ENCODE measurements at places on chromosomes 3 and 15.

DNA sequence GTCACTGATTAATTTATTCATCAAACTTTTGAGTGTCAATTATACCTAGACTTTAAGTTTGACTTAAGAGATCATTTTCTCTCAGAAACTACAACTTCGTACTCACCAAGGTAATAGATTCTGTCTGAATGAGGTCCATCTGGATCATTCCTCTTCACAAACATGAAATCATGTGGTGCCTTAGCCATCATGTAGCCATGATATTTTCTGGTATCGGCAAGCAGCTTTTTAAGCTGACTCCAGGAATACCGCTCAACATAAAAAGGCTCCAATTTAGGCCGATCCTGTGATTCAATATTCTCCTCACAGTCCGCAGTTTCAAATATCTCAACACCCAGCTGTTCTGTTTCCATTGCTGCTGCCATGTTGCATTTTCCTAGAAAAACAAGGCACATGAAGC is 5.3 kb downstream of the DPP8 start:
- no peak for DNase-seq

DNA sequence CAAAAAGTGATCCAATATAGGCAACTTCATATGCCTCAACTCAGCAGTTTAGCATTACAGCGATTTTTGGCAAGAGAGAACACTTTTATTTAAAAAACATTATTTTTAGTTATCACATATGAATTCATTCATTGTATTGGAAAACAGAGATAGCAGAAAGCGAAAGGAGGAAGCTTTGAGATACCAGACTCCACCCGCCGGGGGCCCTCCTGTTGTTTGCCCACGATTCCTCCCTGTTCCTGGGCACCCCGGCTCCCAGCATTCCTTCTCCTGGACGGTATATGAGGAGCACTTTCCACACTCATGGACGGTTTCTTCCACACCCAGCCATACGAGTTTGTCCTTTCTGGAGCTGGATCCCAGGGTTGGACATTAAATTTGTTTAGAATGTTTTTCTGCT is 18.2 kb downstream of the APBA2 start:
- no peak for DNase-seq

- DNase-seq = no peak
Observed at GRCh38 chr3:112056451-112056929, 22.0 kb downstream of the TMPRSS7 start.

GRCh38 chr15:33145447-33145846 is 49.1 kb downstream of the FMN1 start:
- DNase-seq = no peak

DNA sequence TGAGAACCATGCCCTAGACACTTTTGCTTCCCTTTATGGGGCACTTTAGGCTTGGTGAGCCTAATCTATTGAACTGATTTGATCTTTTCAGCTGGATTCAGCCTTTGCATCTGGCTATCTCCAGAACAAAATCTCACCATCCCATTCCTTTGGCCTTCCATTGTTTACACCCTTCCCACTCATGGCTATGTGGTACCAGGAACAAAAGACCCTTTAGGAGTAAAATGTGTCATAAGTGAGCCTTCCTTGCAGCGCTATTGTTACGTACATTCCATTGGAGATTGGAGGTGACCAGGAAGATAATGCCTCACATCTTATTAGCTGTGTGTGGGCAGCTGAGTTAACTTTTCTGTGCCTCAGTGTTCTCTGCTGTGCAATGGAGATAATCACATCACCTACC is 188.4 kb downstream of the SATB1 start:
- no peak for DNase-seq

- DNase-seq = no peak
Observed at GRCh38 chr15:74837482-74838136, 5.3 kb downstream of the ULK3 start.

DNA sequence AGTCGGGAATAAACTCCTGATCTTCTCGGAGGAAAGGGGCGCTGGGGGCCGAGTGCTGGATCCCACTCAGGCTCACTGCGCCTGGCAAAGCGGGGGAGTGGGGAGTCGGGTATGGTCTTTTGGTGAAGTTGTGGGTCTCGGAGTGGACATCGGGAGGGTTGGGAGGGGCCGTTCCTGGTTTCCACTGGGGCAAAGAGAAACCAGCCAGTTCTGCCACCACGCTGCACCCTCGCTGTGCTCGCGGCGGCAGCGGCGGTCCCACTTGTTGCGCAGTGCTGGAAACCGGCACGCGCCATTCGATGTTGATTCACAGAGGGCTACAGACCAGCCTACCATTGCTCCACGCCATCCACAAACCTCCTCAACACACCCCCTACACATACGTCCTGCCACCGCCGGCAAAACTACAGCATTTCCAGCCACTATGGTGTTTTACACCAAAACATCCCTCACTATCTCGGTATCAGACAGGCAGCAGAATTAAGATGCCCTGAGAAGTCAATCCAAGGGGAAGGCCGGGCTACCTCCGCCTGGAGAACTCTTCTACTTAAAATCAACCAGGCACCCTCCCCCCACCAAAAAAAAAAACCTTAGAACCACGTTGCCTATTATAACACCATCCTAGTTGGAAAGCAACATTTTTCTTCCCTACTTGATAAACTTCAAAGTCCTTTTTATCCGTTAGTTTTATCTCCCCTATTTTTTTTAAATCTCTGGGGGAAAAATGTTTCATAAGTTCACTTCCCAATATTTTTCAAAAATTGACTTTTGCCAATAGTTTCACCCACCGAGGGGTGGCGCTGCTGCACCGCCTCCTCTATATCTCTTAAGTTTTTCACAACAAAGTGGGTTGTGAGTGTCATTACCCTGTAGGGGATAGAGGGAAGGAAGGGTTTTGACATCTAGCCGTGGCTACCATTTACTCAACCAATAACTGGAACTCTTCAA is 3.6 kb downstream of the BCL6 start:
- DNase-seq = peak; percentile 82

DNA sequence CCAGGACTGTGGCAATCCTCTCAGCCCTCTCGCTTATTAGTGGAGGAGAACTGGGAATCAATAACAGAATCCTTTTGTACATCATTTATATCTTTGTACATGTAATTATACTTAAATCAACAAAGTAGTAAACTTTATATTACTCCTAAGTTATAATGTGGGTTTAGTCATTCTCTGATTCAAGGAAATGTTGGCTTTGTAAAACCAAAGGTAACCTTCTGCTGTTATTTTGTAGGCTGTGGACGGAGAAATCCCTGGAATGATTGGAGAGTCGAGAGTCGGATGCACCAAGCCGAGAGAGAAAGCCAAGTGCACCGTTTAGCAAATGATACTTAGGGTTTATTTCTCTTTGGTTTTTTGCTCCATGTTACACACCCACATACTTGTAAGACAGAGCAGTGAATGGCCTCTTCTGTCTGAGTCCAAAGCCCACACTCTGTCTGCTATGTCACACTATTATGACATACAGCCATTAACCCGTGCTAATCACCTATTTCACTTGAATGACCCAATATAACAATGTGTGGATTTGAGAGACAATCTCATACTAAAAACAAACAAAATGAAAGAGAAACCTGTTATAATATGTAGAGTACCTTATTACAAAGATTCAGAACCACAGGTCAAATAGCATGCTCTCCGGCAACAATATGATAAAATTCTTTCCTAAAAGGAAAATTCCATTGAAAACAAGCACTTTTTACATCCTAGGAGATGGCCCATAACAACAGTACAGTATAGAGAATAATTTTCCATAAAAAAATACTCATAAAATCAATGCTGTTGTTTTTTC is 72.2 kb downstream of the MECOM start:
- DNase-seq = no peak

DNA sequence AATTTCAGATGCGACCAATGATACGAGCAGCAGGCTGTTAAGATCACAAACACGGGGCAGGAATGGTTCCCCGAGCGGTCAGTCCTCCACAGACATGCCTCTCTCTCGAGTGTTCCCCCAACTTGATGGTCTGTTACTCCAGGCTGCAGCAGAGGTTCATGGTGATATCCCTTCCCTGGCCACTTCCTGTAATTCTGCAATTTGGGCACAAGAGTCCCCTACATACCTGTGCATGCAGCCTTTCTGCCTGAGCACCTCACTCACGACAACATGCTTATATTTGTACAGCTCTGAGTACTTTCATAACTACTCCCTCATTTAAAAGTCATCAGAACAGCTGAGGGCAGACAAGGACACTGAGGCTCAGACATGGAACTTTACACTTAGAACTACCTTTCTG is 408.1 kb upstream of the NR2F2 start:
- DNase-seq = no peak

DNA sequence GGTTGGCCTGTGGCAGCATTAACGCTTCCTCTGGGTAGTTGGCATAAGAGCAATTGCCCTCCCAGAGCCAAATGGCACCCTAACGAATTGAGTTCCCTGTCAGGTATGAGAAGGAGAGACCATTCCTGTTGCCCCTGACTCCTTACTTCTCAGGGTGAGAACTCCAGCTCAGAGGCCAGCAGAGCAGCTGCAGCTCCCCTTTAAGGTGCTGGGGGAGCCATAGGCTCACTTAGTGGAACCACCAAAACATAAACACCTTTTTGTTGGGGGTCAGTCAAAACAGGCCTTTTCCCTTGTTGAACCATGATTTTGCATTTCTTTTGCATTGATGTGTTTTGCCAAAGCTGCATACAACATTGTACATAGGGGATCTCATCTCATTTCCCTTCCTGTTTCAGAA is 28.1 kb upstream of the LHFPL4 start:
- DNase-seq = no peak

GRCh38 chr3:122066331-122067213 is 11.4 kb downstream of the CD86 start:
- no peak for DNase-seq

DNA sequence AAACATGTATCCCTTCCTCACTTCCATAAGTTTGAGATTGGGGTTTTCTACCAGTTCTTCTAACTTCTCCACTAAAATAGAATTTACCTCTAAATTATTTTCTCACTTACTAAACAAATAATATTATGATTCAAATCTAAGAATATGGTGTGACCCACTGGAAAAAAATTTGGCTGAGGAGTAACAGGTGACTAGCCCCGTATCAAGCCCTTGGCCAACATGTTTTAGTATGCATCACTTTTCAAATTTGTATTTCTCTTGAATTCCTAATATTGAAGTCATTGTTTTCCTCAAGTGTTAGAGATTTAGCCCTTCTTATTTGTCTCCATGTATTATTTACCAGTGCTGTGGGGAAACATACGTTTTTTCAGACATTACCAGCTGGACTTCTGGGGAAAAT is 759.4 kb downstream of the NSUN3 start:
- DNase-seq = no peak

DNA sequence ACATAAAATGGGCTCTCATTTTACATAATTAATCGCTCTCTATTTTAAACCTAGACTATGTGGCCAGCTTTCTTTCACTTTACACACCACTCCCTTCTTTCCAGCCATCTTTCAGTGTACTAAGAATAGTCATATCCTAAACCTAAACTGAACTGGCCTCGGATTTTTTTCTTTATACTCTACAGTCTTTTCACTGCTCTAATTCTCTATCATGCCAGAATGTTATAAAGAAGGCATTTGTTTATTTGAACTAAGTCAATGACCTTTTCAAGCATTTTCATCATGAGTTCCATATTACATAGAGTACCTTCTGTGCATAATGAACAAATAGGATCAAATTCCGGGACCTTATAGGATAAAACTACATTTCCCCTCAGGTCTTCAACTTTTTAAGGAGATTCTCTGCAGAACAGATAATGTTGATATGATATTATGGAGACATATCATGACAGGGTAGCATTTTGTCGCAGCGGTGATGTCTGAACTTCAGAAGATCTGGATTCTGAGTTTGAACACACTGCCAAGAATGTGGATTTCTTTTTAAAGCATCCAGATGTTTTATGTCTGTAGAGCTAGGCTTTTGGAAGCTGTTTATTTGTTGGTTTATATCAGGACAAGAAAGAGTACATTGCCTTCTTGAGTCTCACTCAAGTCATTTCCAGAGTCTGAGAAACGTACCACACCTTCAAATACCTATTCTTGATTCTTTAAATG is 1047.3 kb downstream of the MCTP2 start:
- DNase-seq = no peak

- peak; percentile 64 for DNase-seq
Observed at GRCh38 chr3:43620831-43621655, 768 bp downstream of the ANO10 start.

DNA sequence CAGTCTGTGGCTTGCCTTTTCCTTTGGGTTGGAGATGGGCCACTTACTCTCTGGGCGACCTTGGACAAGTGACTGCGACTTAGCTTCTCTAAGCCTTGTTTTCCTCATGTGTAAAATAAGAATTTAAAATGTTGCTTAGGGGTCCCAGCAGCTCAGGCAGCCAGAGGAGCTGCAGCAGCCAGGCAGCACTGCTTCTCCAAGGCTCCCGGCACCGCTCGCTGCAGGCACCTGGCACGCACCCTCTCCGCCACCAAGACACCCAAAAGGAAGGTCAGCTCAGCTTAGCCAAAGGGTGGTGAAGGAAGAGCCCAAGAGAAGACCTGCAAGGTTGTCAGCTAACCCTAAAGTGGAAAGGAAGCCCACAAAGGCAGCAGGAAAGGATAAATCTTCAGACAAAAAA is 10.7 kb upstream of the AMOTL2 start:
- DNase-seq = no peak

GRCh38 chr15:60591496-60592370 is 112.8 kb upstream of the ICE2 start:
- peak; percentile 36 for DNase-seq

- DNase-seq = no peak
Observed at GRCh38 chr15:24696842-24697241, 21.3 kb downstream of the NPAP1 start.

DNA sequence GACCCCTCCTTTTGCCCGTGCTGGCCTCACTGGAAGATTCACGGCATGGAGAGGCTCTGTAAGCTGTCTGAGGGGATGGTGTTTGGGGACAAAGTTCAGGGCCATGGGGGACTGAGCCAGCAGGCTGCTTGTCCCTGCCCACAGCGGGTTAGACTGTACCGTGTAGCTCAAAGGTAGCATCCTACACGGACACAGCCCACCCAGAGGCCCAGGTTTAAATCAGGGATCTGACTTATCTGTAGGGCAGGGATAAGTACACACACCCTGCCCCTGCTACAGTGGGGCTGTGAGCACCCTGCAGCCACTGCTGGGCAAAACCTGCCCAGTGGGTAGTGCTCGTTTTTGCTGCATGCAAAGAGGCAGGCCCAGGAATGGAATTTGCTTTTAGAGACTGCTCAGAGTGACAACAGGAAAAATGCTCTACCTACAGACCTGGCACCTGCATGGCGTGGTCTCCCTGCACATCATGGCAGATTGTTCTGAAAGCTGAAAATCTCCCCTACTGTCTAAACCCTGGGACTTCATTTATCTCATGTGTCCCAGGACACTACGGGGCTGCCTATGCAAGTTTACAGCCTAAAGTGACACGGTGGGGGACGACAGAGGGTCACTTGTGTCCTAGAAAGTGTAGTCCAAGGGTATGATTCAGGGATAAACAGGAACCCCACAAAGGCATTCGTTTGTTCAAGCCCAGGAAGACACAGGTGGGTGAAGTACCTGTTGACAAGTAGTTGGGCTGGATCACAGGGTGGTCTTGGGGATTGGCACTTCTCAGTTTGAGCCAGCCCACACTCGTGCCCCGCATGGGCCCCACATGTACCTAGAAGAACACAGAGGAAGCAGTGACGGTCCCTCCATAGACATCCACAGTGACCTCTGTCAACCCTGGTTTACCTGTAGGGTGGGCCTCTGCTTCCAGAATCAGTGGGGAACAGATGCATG is 27.7 kb downstream of the CHDH start:
- no peak for DNase-seq

GRCh38 chr3:126926684-126927400 is 56.1 kb upstream of the PLXNA1 start:
- DNase-seq = no peak
